ENCODE measurements at places on chromosomes 6 and 20. TPM values are rescaled to one million over a fixed set of nuclear protein-coding genes. Genes with fewer than 3 reads are reported as not detected.

Gene RSPH4A
- 2.7 TPM for polyA plus RNA-seq

Gene TREML2
- not detected for polyA plus RNA-seq

Gene COX4I2
- 1.9 TPM for polyA plus RNA-seq

Gene IL20RA
- 91.5 TPM for polyA plus RNA-seq

Gene MEI4
- 1.1 TPM for polyA plus RNA-seq

Gene OPRL1
- polyA plus RNA-seq, result not detected

Gene WFDC11
- polyA plus RNA-seq, result not detected

Gene SERAC1
- 9.5 TPM for polyA plus RNA-seq

Gene TRIM10
- not detected for polyA plus RNA-seq

Gene TREML1
- polyA plus RNA-seq, result not detected

Gene SCRT2
- polyA plus RNA-seq, result 0.36 TPM

Gene OR14J1
- polyA plus RNA-seq, result not detected

Gene LBP
- not detected for polyA plus RNA-seq

Gene SESN1
- 34.0 TPM for polyA plus RNA-seq

Gene DOP1A
- polyA plus RNA-seq, result 18.0 TPM

Gene CASS4
- polyA plus RNA-seq, result not detected

Gene ZBTB12
- polyA plus RNA-seq, result not detected

Gene NKX2-4
- polyA plus RNA-seq, result not detected

Gene RIPOR3
- polyA plus RNA-seq, result not detected

Gene AVP
- polyA plus RNA-seq, result not detected

Gene IRF4
- polyA plus RNA-seq, result not detected

Gene RIOK1
- 14.3 TPM for polyA plus RNA-seq

Gene FOXA2
- not detected for polyA plus RNA-seq

Gene MDFI
- not detected for polyA plus RNA-seq

Gene CLPSL1
- not detected for polyA plus RNA-seq

Gene PAK5
- 8.4 TPM for polyA plus RNA-seq

Gene NFS1
- 61.6 TPM for polyA plus RNA-seq

Gene SIRPA
- polyA plus RNA-seq, result 8.0 TPM

Gene SRMS
- polyA plus RNA-seq, result not detected

Gene BPIFB4
- polyA plus RNA-seq, result not detected

Gene STMND1
- polyA plus RNA-seq, result 0.79 TPM

Gene RNF182
- polyA plus RNA-seq, result 9.5 TPM

Gene FAM217A
- not detected for polyA plus RNA-seq

Gene LY6G5C
- 2.4 TPM for polyA plus RNA-seq

Gene ENPP1
- 7.2 TPM for polyA plus RNA-seq

Gene RAET1E
- polyA plus RNA-seq, result 0.34 TPM

Gene BTN1A1
- polyA plus RNA-seq, result not detected

Gene LAMA4
- 11.7 TPM for polyA plus RNA-seq

All from Purkinje cell (primary cell).